ENCODE measurements at places on chromosomes 3 and 15.

- DNase-seq = no peak
Observed at GRCh38 chr15:25694823-25695312, 168.3 kb downstream of the ATP10A start.

GRCh38 chr3:15498431-15499214 is 22.9 kb downstream of the COLQ start:
- DNase-seq = no peak

- DNase-seq = no peak
Observed at GRCh38 chr3:35437381-35437780, 201.9 kb upstream of the ARPP21 start.

GRCh38 chr3:25046911-25047771 is 380.9 kb upstream of the RARB start:
- DNase-seq = no peak

DNA sequence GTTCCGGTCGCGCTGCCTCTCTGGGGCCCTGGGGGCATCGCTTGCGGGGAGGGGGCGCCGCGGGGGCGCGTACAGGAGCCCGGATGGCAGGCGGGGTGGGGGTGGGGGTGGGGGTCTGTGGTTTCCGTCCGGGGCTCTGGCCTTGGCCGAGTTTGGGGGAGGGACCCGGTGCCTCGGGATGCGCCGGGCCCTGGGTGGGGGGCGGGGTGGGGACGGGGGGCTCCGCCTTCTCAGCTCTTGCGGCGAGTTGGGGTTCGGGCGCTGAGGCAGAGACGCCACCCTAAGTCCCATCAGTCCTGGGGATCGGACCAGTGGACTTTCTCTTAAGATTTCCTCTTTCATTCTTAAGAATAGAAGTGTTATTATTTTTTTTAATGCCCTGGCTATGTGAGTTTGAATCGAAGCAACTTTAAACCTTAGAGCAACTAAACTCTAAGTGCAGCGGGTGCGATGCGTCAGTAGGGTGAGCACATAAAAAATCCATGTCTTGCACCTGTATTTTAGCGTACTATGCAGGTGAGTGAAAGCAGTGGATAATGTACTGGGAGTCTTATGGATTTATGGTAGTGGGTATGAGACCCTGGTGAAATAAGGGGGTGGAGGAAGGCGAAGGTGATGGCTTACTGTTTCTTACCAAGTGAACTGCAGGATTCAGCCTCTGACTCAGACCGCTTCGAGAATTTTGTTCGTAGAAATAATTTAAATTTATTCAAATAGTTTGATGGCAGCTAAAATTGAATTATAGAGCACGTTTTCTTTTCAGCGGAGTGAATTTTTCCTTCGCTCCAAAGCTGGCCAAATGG is 762 bp downstream of the CTNNB1 start:
- peak; percentile 18 for DNase-seq

GRCh38 chr15:71485094-71485693 is 325.2 kb upstream of the NR2E3 start:
- DNase-seq = no peak

DNA sequence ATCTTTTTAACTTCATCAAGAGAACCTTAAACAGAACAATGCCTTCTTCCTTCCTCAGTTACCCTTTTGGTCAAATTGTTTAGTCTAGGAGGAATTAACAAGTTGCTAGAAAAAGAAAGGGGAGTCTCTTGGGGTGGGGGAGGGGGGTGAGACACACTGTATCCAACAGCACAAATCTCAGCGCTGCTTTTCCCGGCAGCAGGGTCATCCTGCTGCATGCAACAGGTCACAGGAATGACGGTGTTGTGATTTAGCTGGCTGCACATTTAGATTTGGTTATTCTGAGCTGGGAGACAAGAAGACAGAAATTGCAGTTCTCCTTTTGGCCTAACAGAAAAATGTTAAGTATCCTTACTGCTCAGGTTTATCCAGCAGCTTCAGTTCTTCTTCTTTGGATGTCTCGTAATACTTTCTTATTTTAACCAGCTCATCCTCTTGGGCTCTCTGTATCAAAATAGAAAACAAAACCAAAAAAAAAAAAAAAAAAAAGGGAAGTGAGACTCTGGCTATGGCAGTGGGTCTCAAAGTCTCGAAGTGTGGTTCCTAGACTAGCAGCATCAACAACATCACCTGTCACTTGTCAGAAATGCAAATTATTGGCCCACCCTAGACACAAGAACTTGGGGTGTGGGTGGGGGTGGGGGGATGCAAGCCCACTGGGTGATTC is 190.5 kb downstream of the GREM1 start:
- DNase-seq = no peak

DNA sequence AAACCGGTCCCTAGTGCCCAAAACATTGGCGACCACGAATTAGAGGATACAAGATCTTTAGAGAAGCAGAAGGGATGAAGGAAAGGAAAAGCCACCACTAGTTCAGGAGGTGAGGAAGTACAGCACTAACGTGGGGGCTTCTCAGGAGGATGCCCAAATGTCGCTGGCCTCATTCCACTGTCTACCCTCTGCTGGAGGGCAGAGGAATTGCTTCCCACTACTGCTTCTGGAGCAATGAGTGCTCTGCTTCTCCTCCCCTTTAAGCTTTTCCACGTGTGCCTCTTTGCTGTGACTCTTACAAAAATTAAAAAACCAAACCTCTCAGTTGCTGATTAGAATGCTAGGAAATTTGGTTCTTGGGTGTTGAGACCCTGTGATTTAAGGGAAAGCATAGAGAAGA is 281.3 kb downstream of the CLSTN2 start:
- DNase-seq = no peak

DNA sequence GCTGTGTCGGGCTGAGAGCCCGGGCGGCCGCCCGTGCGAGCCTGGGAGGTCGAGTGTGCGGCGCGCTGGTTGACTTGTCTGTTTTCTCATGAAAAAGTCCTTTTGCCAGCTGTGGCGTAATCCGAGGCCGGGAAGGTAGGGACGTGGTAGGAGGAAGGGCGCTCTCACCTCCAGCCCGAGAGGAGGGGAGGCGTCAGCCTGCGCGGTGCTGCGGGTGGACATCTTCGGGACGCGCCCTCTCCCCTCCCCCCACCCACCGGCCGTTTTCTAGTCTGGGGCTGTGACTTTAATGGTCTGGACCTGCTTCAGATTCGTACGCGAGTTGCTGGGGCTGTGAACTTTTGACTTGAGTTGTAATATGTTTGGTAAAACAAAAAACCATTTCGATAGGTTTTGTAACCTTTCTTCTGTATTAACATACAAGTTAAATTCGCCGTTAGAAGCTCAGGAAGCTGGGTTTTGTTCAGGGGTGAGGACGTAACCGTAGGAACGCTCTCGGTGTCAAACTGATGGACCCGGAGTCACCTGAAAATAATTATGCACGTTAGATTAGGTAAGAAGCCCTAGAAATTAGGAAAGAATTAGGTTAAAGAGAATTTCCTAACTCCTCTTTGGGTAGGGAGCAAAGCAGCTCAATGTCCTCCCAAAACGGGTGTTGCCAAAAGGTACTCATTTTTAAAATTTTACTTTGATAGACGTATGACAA is 762 bp downstream of the NCK1 start:
- DNase-seq = peak; percentile 29

DNA sequence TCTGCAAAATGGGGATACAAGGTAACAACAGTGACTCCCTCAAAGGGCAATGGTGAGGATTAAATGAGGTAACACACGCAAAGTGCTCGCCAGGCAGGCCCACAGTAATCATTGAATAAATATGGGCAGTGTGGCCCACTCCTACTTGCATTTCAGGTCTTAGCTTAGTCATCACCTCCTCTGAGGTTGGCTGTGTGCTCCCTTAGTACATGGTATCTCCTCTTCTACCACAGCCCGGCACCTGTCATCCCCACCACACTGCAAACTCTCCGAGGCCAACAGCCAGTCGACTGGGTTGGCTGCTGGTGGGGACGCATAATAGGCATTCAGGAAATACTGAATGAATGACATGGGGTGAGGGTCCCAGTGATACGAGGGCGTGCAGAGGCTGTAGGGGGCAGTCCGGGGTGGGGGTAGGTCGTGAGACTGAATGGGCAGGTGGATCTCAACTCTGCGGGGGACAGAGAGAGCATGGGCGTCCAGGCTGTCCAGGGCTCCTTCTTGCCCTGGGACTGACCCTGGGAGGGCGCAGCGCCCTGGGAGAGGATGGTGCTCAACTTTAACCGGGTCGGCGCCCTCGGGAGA is 375 bp upstream of the MYZAP start:
- no peak for DNase-seq

DNA sequence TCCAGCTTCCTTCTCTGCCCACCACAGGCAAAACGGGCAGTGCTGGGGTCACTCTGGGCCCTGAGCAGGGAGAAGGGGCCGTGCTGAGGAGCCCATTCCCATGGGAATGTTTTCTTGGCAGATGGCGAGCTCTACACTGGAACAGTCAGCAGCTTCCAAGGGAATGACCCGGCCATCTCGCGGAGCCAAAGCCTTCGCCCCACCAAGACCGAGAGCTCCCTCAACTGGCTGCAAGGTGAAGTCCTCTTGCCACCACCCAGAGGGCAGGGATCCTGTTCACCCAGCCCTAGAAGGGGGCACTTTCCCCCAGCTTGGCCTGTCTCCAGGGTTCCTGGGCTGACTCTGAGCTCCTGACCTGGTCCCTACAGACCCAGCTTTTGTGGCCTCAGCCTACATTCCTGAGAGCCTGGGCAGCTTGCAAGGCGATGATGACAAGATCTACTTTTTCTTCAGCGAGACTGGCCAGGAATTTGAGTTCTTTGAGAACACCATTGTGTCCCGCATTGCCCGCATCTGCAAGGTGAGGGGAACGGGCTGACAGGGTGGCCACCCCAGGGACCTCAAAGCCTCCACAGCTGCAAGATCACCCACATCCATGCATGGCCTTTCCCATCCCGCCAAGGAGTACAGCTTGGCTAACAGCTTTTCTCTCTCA is 12.4 kb downstream of the CIB1 start:
- DNase-seq = peak; percentile 22

GRCh38 chr3:38646630-38647029 is 2.9 kb downstream of the SCN5A start:
- no peak for DNase-seq

GRCh38 chr3:15982667-15983196 is 185.0 kb upstream of the ANKRD28 start:
- no peak for DNase-seq

DNA sequence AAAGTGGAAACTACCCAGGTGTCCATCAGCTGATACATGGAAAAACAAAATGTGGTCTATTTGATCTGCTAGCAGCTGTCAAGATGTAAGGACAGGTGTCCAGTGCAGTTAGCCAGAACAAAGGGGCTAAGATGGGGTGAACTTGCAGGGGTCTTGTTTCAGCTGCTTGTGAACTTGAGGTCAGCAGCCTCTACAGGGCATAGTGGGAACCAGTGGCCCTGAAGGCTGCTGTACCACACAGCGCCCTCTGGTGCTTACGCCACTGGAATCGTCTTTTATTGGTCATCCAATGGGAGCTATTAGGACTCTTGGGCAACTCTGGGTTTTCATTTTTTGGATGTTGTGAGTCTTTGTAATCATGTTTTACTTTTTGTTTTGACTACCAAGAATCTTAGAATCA is 62.2 kb upstream of the CTSH start:
- DNase-seq = no peak

DNA sequence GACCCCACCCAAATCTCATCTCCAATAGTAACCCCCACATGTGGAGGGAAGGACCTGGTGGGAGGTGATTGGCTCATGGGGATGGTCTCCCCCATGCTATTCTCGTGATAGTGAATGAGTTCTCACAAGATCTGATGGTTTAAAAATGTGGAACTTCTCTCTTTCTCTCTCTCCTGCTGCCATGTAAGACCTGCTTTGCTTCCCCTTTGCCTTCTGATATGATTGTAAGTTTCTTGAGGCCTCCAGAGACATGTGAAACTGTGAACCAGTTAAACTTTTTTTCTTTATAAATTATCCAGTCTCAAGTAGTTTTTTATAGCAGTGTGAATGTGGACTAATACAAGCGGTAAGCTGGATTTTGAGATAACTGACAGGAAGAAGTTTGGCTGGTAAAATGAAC is 60.3 kb upstream of the MBNL1 start:
- DNase-seq = no peak

GRCh38 chr15:100873029-100873677 is 6.5 kb upstream of the ALDH1A3 start:
- DNase-seq = peak; percentile 53

DNA sequence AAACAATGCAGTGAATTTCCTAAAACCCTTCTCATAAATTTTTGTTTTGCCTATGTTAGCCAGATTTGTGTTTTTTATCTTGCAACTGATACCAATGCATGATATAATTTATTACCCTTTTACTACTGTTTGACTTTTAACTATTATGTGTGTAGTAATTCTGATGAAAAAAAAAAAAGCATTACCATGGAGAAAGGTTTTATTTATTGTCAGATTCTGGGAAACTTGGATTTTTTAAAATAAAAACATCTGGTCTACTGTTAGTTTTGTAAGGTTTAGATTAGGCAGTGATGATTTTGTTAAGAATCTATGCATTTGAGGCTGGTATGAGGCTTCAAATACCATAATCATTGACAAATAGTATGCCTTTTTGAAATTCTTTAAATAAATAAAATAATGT is 470.4 kb upstream of the ROBO1 start:
- DNase-seq = no peak

GRCh38 chr15:33104212-33104611 is 90.3 kb downstream of the FMN1 start:
- DNase-seq = no peak

DNA sequence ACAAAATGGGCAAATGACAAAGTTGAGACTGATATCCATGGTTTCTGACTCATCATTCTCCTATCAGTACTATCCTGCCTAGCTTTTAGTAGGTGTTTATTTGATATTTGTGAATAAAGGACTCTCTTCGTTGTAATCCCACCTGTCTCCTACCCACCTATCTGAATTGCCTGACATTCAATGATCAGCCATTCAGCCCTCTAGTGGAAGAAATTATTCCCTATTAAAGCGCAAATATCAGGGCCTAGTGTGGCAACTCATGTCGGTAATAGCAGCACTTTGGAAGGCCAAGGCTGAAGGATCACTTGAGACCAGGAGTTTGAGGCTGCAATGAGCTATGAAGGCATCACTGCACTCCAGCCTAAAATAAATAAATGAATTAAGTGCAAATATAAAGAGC is 195.7 kb upstream of the SETMAR start:
- DNase-seq = no peak

DNA sequence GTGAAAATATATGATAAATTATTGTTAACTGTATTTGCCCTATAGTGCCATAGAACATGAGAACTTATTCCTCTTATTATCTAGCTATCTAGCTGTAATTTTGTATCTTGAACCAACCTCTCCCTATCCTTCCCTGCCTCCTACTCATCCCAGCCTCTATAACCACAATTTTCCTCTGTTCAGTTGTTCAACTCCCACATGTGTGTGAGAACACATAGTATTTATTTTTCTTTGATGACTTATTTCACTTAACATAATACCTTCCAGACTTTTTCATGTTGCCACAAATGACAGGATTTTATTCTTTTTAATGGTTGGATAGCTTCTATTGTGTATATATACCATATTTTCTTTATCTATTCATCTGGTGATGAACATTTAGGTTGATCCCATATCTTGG is 85.4 kb upstream of the SUCLG2 start:
- no peak for DNase-seq

- no peak for DNase-seq
Observed at GRCh38 chr3:141789281-141789680, 26.1 kb downstream of the GRK7 start.
